ENCODE measurements at places on chromosomes 4 and X.

GRCh38 chr4:147942729-147943128 is 210.8 kb downstream of the ARHGAP10 start:
- DNase-seq = no peak

DNA sequence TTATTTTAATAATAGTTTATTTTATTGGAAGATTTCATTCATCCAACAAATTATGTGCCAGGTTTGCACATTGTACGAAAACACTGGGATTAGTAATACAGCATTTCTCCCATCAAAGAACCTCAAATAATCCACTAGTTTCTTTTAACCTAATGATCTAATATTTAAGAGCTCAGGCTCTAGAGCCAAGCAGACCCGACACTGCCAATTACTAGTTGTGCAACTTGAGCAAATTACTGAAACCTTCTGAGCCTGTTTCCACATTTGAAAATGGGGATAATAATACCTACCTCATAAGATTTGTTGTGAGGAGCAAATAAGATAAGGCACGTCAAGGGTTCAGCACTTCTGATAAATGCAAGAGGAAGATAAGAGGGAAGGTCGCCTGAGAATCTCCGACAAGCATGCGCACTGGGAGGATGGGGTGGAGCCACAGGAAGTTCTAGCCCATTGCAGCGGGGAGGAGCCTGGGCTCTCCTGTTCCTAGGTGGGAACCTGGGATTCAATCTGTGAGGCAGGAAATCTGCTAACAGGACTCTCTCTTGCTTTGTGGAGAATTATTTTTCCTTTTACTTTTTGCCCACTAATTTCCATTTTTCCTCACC is 141.5 kb upstream of the SMAD1 start:
- no peak for DNase-seq

- no peak for DNase-seq
Observed at GRCh38 chr4:8230033-8230432, 30.9 kb downstream of the SH3TC1 start.

GRCh38 chrX:11953615-11954014 is 184.7 kb upstream of the FRMPD4 start:
- DNase-seq = no peak

DNA sequence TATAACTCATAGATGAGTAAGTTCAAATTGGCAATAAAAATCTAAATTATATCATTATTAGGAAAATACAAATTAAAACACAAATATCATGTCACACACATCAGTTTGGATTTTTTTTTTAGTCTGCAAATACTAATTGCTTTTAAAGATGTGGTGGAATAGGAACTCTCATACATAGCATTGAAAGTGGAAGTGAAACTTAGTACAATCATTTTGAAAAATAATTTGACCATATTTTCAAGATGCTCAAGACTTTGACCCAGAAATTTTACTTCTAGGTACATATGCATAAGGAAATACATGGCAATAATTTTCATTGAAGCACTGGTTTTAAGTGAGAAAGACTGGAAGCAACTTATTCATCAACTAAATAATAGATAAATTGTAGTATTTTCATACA is 147.5 kb upstream of the SMIM31 start:
- DNase-seq = no peak
